ENCODE measurements at places on chromosomes 6 and 20.

DNA sequence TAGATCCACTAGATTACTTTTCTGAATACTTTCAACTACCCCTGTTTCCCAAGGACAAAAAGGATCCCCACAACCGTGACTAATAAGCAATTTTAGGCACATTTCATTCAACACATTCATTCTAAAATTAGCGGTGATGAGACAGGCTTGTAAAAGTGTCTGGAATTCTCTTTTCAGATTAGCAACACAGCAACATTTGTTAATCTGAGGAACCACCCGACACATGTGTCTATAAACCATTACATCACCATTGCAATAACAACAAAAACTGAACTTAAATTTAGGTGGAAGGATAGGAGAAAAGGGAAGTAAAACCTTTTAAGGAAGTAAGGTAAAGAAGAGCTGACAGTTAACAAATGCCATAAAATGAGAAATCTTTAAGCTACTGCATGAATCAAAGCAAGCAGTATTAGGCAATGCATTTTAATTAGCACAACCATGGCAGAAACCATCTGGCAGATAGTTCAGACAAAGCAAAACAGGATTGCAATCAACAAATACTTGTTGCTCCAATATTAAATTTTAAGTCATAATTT, 49.1 kb downstream of the MAP3K7 start:
- DNase-seq, result no peak

DNA sequence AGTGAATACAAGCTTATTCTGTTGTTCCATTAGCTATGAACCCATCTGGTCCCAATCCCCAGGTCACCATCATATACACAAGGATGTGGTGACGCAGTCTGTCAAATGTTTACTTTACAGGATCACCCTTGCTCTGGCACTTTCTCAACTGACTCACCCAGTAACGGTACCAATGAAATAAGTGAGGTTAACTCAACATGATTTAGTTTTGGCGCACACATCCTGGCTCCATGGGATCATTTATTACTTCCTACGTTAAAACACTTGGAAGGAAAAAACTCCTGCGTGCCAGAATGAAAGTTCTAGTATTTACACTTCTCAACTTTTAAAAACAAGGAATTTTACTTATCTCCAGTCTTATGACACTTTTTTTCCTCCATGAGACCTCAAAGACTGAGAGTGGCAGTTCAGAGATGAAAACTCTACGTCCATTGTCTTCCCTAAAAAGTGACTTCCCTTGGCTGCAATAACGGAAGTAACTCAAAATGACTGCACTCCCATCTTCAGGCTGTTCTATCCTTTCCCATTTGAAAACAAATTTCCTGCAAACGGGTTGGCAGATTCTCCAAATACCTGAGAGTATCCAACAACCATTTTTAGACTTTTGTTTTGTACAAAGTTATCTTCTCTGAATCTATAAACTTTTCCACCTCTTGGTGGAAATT, 15.9 kb downstream of the AGPAT4 start:
- peak; percentile 23 for DNase-seq

DNA sequence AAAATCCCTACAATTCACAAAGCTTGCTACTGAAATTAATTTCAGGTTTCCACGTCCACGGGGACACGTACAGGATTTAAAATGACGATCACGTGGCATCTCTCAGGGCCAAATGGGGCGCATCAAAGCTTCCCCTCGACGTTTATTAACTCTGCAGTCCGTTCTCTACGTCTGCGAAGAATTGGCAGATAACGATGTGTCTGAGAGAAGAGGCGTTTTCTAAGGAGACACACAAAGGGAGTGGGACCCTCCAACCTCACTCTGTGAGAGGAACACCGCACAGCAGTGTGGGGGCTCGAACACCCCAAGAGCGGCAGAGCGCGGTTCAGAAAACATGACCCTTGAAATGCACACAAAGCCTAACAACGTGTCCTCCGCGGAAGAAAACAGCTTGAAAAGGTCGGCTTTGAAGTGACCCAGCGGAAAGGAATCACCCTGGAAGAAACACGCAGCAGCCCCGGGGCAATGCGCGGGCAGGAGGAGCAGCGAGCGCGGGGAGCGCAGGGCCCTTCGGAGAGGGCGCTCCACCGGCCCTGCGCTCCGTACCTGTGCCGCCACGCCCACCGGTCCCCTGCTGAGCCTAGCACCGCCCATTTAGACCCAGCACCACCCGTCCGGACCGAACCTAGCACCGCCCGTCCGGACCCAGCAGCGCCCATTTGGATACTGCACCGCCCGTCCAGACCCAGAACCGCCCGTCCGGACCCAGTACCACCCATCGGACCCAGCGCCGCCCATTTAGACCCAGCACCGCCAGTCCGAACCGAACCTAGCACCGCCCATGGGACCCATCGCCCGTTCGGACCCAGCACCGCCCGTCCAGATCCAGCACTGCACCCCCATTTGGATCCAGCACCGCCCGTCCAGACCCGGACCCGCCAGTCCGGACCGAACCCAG, 1.1 kb upstream of the AFDN start:
- peak; percentile 72 for DNase-seq

GRCh38 chr6:144314003-144314485, 28.9 kb downstream of the UTRN start:
- no peak for DNase-seq

DNA sequence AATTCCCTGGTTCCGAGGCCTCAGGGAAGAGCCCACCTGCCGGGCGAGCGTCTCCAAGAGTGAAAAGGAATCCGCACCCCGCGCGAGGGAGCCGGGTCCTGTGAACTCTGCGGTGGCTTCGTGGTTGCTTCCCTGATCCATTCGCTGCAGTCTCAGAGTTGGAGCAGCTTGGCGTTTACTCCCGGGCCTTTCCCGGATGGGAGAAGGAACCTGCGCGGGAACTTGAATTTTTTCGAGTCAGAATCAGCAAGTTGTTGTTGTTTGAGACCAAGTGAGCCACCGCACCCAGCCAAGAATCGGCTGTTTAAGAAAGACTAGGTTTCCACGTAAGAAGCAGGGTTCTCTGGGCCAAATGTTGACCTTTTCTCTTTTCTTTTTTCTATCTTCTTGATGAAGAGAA, 12.9 kb downstream of the PRSS16 start:
- no peak for DNase-seq

DNA sequence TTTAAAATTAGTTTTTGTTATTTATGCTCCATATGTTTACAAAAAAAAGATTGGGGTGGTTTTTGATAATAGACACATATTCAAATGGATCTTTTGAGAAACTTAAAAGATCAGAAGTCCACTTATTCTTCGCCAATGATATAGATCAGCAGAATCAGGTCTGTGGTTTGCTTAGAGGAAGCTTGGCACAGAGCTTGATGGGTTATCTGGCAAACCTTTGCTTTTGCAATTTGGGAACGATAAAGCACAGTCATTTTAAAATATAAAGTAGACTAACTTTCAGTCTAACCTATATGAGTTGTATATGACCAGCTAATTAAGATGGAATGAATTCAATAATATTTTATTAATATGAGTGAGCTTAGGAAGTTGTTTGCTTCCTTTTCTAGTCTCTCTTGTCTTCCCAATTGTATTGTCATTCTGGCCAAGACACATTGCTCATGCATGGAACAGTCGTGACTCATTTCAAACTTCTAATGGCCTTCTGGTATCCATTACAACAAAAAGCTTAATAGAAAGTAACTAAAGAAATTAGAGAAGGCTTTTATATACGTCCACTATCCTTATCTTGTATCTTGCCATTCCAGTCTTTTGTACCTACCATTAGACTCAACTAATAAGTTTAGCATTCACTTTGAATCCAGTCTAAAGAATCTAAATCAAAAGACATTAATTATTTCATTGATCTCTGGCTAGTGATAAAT, 118.7 kb downstream of the TBX18 start:
- DNase-seq, result peak; percentile 38

DNA sequence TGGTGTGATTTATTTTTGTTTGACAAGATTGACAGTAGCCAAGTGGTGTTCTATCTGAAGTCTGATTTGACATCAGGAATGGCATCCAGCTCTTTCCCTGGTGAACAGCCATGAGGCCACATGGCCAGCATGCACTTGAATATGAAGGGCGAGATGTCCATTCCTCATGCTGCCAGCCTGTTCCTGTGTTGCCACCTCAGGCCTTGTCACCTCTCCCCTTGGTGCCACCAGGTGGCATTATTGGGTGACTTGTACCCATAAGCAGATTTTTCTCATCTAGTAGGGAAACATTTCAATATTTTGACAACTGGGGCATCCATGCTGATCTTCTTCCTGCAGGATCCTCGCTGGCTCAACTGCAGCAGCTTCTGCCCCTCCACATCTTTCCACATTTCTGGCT, 199.1 kb downstream of the ERMARD start:
- DNase-seq, result peak; percentile 12

DNA sequence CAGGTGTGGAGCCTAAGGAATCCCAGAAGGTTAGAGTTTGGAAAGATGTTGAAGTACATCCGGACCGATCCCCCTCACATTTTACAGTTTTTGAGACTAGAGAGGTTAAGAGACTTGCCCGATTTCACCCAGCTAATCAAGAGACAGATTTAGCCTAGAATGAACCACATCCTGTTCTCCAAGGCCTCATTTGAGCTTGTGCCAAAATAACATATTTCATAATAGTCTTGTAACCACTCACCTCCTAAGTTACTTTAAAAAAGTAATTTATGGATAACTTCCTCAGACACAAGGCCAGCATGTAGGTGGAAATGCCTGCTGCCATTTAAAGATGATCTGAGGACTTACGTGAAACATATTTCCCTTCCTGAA, 39.8 kb upstream of the ARHGAP18 start:
- peak; percentile 44 for DNase-seq

GRCh38 chr6:152696522-152696921, 1.2 kb upstream of the MYCT1 start:
- DNase-seq, result peak; percentile 55

GRCh38 chr6:82955841-82956240, 109.8 kb downstream of the UBE3D start:
- DNase-seq, result no peak

DNA sequence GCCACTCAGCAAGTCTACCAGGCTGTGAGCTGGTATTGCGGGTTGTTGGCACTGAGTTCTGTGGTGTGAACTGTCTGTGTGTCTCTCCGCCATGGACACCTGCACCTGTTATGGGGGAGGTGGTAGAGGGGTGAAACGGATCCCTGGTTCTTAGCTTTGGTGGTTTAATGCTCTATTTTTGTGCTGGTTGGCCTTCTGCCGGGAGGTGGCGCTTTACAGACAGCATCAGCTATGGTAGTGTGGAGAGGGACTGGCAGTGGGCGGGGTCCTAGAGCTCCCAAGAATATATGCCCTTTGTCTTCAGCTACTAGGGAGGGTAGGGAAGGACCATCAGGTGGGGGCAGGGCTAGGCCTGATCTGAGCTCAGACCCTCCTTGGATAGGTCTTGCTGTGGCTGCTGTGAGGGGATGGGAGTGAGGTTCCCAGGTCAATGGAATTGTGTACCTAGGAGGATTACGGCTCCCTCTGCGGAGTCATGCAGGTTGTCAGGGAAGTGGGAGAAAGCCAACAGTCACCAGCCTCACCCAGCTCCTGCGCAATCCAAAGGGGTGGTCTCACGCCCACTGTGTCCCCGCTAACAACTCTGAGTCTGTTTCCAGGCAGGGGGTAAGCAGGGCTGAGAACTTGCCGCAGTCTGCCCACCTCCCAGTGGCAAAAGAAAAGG, 154.3 kb downstream of the CCDC170 start:
- DNase-seq, result no peak

GRCh38 chr20:63481503-63481902, 9.0 kb upstream of the KCNQ2 start:
- no peak for DNase-seq

- DNase-seq, result no peak
Observed at GRCh38 chr6:108565893-108566292, 5.2 kb downstream of the FOXO3 start.

DNA sequence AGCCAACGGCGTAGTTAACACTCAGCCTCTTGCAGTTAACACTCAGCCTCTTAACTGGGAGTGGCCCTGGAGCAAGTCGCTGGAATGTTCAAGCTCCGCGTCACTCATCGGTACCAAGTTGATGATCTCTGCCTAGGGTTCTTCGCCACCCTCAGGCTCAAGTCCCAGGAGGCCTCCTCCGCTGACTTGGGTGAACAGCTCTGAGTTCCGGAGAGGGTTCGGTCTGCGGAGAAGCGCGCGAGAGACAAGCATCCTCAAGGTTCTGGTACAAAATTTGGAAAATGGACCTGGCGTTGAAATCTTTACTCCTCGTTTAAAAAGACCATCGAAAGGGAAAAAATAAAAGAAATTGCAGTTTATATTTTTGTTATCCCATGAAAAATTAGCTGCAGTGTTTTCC, 876 bp upstream of the DSP start:
- DNase-seq, result no peak

DNA sequence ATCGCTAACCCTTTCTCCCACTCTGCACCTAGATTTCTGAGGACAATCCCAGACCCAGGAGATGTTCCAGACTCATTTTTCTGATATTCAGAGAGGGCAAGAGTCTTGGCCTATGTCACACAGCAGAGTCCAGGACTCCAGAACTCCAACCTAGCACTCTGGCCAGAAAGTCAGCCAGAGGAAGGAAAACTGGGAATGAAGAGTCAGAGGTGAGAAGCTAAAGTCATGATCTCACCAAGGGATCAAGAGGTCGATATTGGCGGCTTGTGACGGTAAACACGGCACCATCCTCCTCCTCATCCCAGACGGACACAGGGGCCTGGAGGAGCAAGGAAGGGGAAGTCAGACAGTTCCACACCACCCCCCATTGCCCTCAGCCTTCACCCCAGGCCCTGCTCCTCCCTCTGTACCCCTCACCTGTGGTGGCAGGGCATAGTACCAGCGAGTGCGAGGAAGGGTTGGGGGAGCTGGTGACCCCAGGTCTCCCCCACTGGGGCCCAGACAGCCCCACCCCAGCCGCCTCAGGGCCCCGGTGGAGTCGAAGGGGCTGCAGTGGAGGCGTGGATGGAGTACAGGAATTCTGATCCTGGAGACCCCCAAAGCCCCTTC, 1.8 kb downstream of the RGL2 start:
- no peak for DNase-seq

GRCh38 chr6:94377835-94378234, 958.5 kb upstream of the EPHA7 start:
- no peak for DNase-seq

DNA sequence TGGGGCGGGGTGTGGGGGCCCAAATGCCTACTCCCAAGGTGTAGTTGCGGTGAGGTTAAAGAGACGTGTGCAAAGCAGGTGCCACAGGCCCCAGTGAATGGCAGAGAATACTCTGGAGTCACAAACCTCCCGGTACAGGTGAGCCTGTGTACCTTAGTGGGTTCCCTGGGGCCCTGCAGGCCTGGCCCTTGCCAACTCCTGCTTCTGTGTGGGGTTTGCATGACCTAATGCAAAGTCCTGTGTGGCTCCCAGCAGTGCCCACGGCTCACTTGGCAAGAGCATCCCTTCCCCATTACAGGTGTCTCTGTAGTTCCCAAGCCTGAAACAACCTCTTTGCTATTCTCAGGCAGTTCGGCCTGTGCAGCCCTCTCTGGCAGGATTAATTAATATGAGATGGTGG, 17.5 kb downstream of the SPDEF start:
- no peak for DNase-seq

DNA sequence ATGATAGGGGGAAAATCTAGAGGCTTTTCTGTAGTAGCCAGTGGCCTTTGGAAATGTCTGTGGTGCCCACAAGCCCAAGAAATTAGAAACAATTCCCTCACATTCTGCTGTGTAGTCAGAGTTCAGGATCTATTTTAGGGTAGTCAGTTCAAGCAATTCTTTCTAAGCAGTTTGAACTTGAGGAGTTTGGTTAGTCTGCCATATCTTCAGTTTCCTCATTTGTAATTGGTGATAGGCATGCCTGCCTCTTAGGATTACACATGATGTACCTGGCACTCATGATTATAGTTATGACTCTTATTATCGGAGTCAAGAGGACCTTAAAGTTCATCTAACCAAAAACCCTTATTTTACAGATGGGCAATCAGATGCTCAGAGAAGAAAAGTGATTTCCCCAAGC, 21.2 kb upstream of the MEP1A start:
- no peak for DNase-seq

All from RWPE1 (cell line).